ENCODE measurements at places on chromosomes 2 and 18. TPM values are rescaled to one million over a fixed set of nuclear protein-coding genes. Genes with fewer than 3 reads are reported as not detected.

DNA sequence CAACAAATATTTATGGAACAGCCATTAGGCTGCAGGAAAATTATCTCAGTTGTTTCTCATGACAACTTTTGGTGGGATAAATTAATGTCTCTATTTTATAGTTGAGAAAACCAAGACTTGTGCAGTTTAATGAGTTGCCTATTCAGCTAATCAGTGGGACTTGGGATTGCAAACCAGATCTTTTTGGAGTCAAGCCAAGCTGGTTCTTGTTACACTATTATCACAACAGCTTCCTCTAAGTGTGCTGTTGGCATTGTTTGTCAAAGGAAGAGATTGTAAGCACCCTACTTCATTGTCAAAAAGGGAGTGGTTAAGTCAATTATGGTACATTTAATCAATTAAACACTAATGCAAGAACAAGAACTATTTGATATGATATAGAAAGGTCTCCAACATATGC lies 119.2 kb downstream of the PAX3 start:
- DNase-seq = no peak
- H3K4me1 ChIP-seq = no peaks in the 10 kb centered on the region
- no peak overlapping the region for H3K4me3 ChIP-seq
- no peak overlapping the region for H3K27ac ChIP-seq

DNA sequence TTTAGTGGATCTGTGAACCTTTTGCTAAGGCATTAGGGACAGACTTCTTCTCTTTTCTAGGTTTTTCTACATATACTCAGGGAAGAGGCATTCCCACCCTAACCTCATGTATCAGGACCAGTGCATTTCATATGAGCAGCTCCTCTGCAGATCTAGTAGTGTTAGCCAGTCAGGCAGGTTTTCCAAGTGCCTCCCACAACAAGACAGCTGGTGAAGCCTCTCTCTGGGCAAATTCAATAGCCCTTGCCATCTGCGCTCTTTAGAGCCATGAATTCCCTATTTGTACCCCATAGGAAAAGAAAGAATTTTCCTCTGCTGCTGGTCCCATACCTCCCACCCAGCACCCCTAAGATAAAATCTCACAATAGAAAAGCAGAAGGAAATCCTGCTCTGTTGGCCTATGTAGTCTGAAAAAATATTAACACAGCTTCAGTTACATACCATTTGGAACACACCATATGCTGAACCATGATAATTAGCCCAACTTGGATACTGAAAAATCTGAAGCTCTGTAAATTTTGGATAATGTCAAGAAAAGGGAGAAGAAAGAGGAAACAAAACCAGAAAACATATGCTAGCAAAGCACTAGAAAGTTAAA lies 1354.6 kb upstream of the NRXN1 start:
- no peak overlapping the region for H3K27ac ChIP-seq
- H3K27me3 ChIP-seq = no peaks in the 10 kb centered on the region
- no peak for DNase-seq
- no peak overlapping the region for H3K4me3 ChIP-seq
- H3K36me3 ChIP-seq = no peaks in the 10 kb centered on the region
- H3K4me1 ChIP-seq = no peaks in the 10 kb centered on the region

The FIGN gene
- polyA plus RNA-seq = 5.4 TPM

The PJVK gene
- polyA plus RNA-seq = 11.6 TPM

The OSBPL6 gene
- polyA plus RNA-seq = 1.2 TPM

- H3K27me3 ChIP-seq = no peaks in the 10 kb centered on the region
- H3K27ac ChIP-seq = no peak overlapping the region
- no peaks in the 10 kb centered on the region for H3K36me3 ChIP-seq
- no peak overlapping the region for H3K4me3 ChIP-seq
- DNase-seq = no peak
These were observed 19.2 kb downstream of the MIB1 start for GRCh38 chr18:21759836-21760235.

DNA sequence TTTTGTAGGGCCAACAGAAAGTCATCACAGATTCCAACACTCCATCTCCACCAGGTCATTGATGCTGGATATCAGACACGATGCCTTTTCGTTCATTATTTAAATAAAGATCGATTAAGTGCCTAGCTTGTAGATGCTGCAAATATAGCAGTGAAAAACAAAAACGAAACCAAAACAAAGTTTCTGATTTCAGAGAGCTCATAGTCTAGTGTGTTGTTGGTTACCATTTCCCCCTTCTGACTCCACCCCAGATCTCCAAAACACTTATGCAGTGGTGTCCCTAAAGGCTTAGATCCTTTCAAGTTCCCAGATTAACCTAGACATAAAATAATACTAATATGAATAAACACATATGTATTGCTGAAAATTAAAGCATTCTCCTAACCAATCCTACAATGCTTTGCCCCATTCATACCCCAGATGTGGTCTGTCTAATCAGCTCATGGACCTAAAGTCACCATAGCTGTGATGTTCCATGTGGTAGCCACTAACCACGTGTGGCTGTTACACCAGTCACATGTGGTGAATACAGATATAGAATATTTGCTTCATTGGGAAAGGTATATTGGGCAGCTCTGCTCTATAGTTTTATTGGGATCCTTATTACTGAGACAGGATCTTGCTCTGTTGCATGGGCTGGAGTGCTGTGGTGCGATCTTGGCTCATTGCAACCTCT lies 787.2 kb downstream of the TDRD15 start:
- no peak overlapping the region for H3K4me3 ChIP-seq
- no peaks in the 10 kb centered on the region for H3K4me1 ChIP-seq
- no peaks in the 10 kb centered on the region for H3K27me3 ChIP-seq
- no peak for DNase-seq
- H3K36me3 ChIP-seq = no peaks in the 10 kb centered on the region

DNA sequence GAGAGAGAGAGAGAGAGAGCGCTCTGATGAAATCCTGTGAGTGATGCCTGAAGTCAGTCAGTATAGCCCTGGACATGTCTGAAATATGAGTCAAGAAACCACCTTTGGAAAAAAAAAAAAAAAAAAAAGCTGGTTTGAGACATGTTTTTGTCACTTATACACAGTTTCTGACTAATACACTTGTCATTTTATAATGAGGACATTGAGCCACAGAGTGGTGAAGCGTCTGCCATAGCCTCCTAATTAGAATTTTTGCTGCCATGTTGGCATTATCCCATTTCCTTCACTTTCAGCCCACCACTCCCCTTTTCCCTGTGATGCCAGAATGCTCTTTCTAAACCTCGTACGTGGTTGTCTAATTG lies 15.7 kb upstream of the MYO3B start:
- DNase-seq = no peak
- H3K27me3 ChIP-seq = no peaks in the 10 kb centered on the region
- H3K27ac ChIP-seq = no peak overlapping the region
- H3K4me1 ChIP-seq = no peaks in the 10 kb centered on the region
- no peak overlapping the region for H3K4me3 ChIP-seq

The ELAC1 gene
- polyA plus RNA-seq = 6.5 TPM

- H3K4me1 ChIP-seq = no peaks in the 10 kb centered on the region
- peaks cover 9% of the 10 kb centered on the region for H3K27me3 ChIP-seq
- DNase-seq = no peak
- no peaks in the 10 kb centered on the region for H3K36me3 ChIP-seq
- H3K4me3 ChIP-seq = no peak overlapping the region
- H3K27ac ChIP-seq = no peak overlapping the region
These were observed 5.1 kb upstream of the DCC start for GRCh38 chr18:52334896-52335295.

DNA sequence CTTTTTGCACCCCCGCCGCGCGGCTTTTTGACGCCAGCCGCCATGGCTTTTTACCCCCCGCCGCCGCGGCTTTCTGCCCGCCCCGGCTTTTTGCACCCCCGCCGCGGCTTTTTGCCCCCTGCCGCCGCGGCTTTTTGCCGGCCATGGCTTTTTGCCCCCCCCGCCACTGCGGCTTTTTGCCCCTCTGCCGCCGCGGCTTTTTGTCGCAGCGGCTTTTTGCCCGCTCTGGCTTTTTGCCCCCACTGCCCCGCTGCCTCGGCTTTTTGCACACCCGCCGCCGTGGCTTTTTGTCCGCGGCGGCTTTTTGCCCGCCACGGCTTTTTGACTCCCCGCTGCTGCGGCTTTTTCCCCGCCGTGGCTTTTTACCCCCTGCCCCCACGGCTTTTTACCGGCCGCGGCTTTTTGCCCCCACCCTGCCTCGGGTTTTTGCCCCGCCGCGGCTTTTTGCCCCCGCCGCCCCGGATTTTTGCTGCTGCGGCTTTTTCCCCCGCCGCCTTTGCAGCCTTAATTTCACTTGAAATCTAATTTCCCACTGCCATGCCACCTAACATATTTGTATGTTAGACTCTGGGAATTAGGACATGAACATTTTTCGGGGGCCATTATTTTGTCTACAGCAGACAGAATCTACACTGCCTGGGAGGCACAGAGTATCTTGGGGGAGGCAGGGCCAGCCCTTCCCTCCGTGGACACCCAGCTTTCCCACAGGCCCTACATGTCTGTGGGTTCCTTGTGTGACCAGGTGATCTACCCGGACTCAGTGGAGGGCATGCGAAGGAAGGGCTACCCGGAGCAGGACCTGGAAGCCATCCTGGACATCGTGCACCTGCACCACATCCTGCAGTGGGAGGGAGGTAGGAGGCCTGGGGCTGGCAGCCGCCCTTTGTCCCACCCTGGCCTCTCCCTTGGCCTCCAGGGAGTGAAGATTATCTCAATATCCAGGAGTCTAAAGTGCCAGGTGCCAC lies 3031.0 kb upstream of the TEKT4 start:
- no peaks in the 10 kb centered on the region for H3K4me1 ChIP-seq
- no peak for DNase-seq
- H3K4me3 ChIP-seq = no peak overlapping the region
- peaks cover 3% of the 10 kb centered on the region for H3K27me3 ChIP-seq
- H3K36me3 ChIP-seq = no peaks in the 10 kb centered on the region

DNA sequence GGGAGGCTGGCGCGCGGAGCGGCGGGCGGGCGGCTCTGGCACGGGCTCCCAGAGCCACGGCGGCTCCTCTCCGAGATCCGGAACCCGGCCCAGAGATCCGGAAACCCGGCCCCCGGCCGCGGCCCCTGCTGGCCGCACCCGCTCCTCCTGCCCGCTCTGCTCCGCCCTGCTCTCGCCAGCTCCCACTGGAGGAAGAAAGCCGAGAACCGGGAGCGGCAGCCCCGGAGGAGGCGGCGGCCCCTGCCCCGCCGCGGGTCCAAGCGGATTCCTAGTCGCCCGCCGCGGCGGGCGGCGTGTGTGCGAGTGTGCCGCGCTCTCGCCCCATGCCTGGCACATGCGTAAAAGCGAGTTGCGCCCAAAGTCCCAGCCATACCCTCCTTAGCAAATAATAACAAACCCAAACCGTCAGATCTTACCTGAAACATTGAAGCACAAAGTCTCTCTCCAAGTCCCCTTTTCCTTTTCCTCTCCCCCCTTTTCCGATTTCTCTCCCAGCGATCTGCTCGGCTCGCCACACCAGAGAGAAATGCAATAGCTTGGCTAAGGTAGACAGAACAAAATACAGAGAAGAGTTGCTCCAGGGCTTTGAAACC lies 108.7 kb upstream of the KCTD1 start:
- H3K4me1 ChIP-seq = peaks cover 17% of the 10 kb centered on the region
- no peaks in the 10 kb centered on the region for H3K36me3 ChIP-seq
- H3K27ac ChIP-seq = peak overlapping the region; percentile 94
- no peaks in the 10 kb centered on the region for H3K27me3 ChIP-seq

DNA sequence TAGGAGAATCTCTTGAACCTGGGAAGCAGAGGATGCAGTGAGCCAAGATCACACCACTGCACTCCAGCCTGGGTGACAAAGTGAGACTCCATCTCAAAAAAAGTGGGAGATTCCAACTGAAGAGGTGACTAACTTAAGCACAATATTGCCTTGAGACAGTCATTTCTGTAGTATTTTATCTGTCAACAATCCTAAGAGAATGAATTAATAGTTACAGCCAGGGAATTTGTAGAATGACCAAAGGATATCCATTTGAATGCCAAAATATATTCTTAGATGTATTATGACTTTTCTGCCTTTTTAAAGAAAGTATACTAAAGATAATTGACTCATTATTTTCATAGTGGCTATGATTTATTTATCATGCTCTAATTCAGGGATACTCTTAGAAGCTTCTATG lies 40.7 kb upstream of the CCDC150 start:
- H3K27ac ChIP-seq = no peak overlapping the region
- no peaks in the 10 kb centered on the region for H3K36me3 ChIP-seq
- H3K4me1 ChIP-seq = no peaks in the 10 kb centered on the region
- peaks cover under 1% of the 10 kb centered on the region for H3K27me3 ChIP-seq

The IL1B gene
- polyA plus RNA-seq = 0.72 TPM

The IL36RN gene
- not detected for polyA plus RNA-seq

GRCh38 chr18:57589161-57589560 lies 2.7 kb upstream of the FECH start:
- no peak overlapping the region for H3K27ac ChIP-seq
- H3K27me3 ChIP-seq = no peaks in the 10 kb centered on the region
- no peak overlapping the region for H3K4me3 ChIP-seq
- peaks cover 6% of the 10 kb centered on the region for H3K4me1 ChIP-seq
- H3K36me3 ChIP-seq = no peaks in the 10 kb centered on the region

- no peaks in the 10 kb centered on the region for H3K36me3 ChIP-seq
- DNase-seq = no peak
- H3K27ac ChIP-seq = no peak overlapping the region
These were observed 24.5 kb upstream of the RAPH1 start for GRCh38 chr2:203559641-203560040.

- peaks cover 79% of the 10 kb centered on the region for H3K36me3 ChIP-seq
- DNase-seq = no peak
- H3K4me3 ChIP-seq = no peak overlapping the region
- no peak overlapping the region for H3K27ac ChIP-seq
- H3K27me3 ChIP-seq = no peaks in the 10 kb centered on the region
- H3K4me1 ChIP-seq = no peaks in the 10 kb centered on the region
These were observed 27.4 kb upstream of the SAG start for GRCh38 chr2:233280114-233280693.

The SOCS6 gene
- polyA plus RNA-seq = 4.9 TPM

GRCh38 chr2:75475976-75476375 lies 84.8 kb downstream of the EVA1A start:
- H3K27ac ChIP-seq = no peak overlapping the region
- no peaks in the 10 kb centered on the region for H3K36me3 ChIP-seq
- H3K4me3 ChIP-seq = no peak overlapping the region
- DNase-seq = no peak
- no peaks in the 10 kb centered on the region for H3K4me1 ChIP-seq

The POTEC gene
- not detected for polyA plus RNA-seq

DNA sequence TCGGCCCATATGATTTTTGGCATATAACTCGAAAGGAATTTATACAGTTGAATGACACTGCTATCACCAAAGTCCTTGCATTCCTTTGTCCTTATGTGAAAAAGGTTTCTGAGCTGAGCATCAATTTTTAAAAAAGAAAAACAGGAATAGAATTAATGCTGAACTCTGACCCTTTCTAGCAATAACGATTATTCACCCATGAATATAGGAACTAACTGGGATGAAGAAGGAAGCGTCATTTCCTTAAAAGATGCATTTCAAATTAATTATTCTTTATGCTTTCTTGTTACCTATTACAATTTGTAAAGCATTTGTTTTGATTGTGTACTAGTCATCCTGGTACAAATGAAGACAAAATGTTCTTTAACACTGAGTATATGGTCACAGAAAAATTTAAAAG lies 19.3 kb downstream of the TMEM247 start:
- H3K27me3 ChIP-seq = no peaks in the 10 kb centered on the region
- no peaks in the 10 kb centered on the region for H3K4me1 ChIP-seq
- no peaks in the 10 kb centered on the region for H3K36me3 ChIP-seq
- H3K4me3 ChIP-seq = no peak overlapping the region
- no peak overlapping the region for H3K27ac ChIP-seq
- no peak for DNase-seq

GRCh38 chr18:76495435-76496193 lies 572 bp upstream of the ZNF516 start:
- no peaks in the 10 kb centered on the region for H3K36me3 ChIP-seq
- peaks cover 8% of the 10 kb centered on the region for H3K4me1 ChIP-seq
- peak overlapping the region; percentile 67 for H3K4me3 ChIP-seq
- DNase-seq = peak; percentile 81

The PELI1 gene
- polyA plus RNA-seq = 6.6 TPM

- no peak for DNase-seq
- H3K4me3 ChIP-seq = no peak overlapping the region
- H3K36me3 ChIP-seq = no peaks in the 10 kb centered on the region
- peaks cover 28% of the 10 kb centered on the region for H3K4me1 ChIP-seq
- H3K27me3 ChIP-seq = no peaks in the 10 kb centered on the region
These were observed 81.8 kb downstream of the BABAM2 start for GRCh38 chr2:27972311-27972710.
